ENCODE measurements at places on chromosomes 5 and 9.
A peak's percentile ranks its signal among the peaks of the same experiment; 100 is the strongest.

DNA sequence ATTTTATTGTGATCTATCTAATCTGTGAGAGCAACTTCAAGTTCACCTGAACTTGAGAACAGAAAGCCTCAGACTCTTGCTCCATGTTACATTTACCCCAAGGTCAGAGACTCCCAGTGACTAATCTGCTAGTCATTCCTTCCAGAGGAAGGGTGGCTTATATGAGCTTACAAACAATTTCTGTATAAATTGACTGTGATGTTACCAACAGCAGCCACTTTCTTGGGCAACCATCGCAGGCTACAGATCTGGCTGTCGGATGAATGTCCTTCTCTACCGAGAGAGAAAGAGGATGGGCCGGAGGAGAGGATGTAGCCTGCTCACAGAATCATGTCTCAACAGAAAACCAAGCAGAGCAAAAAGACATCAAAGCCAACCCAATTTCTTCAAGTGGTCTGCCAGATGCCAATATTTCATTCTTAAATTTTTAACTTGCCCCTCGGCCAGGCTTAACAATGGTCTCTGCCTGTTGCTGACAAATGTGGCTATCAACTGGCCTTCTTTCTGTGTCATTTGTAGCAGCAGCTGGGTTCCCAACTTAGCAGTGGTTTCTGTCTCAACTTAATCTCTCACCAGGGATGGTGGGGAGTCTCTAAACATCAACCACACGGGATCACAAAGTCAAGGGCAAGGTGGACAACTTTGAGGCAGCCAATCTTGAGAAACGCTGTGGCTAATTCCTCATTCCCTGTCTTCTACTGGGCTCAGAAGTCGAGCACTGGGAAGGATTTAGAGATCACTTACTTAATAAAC is 81.3 kb downstream of the RAPGEF1 start:
- DNase-seq = no peak

DNA sequence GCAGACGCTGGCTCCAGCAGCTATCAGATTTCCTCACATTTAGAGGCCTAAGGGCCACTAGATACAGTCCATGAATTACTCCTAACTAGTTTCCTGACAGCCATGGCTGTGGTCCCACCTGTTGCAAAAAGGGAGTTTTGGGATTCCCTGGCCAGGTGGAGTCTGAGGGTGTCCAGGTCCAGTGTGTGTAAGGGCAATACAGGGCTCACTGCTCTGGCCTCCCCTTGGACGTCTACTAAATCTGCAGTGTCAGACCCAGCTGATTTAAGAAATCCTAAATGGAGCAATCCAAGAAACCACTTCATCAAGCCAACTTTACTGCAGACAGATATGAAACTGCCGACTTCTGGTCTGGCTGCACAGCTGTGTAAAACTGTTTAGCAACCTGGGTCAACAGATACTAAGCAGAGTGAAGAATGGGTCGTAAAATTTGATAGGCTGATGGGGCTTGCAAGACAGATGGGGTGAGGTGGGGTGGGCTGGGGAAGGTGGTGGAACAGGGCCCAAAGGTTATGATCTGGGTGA is 116.4 kb downstream of the GADD45G start:
- DNase-seq = no peak

- no peak for DNase-seq
Observed at GRCh38 chr5:39618391-39618790, 193.6 kb upstream of the DAB2 start.

DNA sequence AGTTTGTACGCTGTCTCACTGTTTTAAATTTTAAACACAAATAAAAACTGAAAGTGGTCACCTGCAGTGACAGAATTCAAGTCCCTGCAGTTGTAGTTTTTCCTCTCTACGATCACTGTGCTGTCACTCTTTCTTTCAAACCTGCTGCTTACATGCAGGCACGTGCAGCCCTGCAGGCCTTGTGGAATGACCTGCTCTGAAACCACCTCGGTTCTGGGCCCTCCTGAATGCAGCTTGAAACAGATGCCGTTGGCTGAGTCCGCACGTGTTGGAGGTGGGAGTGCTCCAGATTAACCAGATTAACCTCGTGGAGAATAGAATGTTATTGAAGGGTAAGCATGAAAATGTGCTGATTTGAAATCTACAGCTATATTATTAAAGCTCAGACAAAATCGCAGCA is 126.0 kb upstream of the ERCC6L2 start:
- DNase-seq = no peak

DNA sequence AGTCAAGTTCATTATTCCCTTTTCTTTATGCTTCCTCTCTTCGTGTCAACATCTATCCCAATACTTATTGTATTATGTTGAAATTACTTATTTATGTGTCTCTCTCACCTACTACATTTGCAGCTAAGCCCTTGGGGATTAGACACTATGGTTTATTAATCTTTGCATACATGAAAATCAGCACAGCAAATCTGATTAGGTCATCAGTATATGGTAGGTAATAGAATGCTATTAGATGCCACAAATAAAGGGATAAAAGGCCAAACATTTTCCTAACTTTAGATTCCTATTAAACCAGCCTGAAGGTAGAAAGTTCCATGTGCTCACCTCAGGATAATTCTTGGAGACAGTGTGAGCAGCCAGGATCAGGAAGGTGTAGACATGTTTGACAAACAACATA is 490.1 kb upstream of the MPDZ start:
- no peak for DNase-seq

GRCh38 chr5:93993161-93993560 is 251.8 kb upstream of the POU5F2 start:
- DNase-seq = no peak

- no peak for DNase-seq
Observed at GRCh38 chr5:138272681-138273080, 1.7 kb downstream of the GFRA3 start.

- no peak for DNase-seq
Observed at GRCh38 chr9:84897362-84898094, 228.0 kb downstream of the NTRK2 start.

DNA sequence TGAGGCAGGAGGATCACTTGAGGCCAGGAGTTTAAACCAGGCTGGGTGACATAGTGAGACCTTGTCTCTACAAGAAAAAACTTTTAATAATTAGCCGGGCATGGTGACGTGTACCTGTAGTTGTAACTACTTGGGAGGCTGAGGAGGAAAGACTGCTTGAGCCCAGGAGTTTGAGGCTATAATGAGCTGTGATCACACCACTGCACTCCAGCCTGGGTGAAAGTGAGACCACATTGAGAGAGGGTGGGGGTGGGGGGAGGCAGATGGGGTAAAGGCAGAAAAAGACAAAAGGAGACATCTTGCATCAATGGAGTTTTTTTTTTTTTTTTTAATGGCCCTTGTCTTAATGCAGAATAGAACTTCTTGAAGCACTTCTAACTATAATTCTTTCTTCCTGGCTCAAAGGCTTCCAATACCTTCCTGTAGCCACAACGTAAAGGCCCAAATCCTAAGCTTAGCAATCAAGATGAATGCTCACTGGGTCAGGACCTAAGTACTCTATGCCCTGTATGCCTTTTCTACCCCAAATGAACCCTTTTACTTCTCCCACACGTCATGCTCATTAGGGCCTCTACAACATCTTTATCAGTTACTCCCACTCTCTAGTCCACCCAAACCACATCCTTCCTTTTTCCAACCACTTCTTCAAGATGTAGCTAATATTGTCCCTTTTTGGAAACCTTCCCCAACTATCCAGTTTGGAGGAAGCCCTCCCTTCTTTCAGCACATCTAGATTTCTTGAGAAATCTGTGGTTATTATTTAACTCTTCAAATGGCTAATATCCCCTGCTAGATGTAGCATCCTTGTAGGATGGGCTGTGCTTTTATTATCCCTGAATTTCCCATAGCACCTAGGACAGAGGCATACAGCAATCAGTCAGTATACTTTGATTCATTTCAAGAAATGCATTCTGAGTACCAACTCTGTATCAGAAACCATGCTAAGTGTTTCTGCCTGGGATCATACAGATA is 40.8 kb downstream of the CSF2 start:
- no peak for DNase-seq

DNA sequence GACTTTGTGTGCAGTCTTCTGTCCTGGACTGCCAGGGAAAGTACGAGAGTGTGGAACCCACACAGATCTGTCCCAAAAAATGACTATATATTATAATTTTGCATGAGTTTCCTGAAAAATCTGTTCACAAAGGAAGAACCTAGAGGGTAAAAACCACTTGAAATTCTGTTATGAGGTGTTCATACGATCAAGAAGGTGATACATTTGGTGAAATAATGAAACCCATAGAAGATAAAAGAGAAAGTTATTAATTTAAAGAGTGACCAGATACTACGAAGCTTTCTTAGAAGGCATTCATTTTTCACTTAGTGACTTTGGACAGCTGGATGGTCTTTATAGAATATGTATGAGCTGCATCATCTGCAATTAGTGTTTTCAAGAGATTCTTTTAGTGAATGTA is 32.9 kb downstream of the SLC12A2 start:
- DNase-seq = no peak

GRCh38 chr9:106104887-106105286 is 410.5 kb downstream of the TMEM38B start:
- no peak for DNase-seq

- peak; percentile 26 for DNase-seq
Observed at GRCh38 chr5:10975945-10976344, 214.9 kb upstream of the DAP start.

- DNase-seq = no peak
Observed at GRCh38 chr9:36862206-36863145, 171.6 kb downstream of the PAX5 start.

- no peak for DNase-seq
Observed at GRCh38 chr5:14806456-14806855, 65.1 kb downstream of the ANKH start.

- DNase-seq = peak; percentile 75
Observed at GRCh38 chr5:159178978-159179377, 30.4 kb downstream of the RNF145 start.

DNA sequence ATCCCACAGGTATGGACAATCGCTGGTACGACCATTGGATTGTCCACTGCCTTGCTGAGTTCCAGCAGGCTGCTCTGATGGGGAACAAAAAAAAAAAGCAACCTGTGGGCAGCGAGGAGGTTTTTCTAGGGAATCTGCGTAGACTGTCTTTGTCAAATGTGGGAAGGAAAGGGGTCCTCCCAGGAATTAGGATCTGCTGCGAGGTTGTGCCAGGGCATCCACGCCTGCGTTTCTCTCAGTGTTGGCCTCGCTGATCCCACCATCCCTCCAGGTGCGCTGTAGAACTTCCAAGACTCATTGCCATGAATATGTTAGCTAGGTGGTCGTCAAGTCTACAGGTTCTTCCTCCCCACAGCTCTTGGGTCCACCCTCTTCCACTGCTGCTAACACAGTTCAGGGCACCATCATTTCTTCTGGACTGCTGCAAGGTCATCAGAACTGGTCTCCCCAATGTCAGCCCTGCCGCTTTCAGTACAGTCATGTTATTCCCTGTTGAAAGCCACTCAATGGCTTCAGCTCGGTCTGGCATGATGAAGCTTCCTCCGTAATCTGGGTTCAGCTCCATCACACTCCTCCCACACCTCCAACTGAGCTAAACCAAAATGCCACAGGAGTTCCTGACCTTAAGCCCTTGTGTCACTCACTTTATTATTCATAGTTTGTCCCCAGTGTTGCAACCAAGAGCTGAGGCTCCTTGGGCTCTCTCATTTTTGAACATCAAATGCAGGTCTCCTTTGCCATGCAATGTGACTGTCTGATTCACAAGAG is 79.5 kb upstream of the DMRT1 start:
- no peak for DNase-seq

DNA sequence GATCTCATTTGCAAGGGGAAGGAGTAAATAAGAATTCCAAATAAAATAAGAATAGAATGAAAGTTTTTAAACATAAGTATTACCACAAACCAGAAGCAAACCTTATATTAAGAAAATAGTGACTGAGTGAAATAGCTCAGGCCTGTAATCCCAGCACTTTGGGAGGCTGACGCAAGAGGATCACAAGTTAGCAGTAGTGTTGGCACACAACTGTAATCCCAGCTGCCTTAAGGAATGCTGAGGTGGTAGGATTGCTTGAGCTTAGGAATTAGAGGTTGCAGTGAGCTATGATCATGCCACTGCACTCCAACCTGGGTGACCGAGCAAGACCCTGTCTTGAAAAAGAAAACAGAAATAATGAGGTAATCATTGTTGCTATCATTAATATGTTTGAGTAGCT is 47.0 kb downstream of the APC start:
- no peak for DNase-seq

GRCh38 chr5:77280036-77280435 is 69.6 kb downstream of the PDE8B start:
- DNase-seq = no peak

GRCh38 chr9:80028501-80028900 is 456.7 kb downstream of the TLE4 start:
- no peak for DNase-seq

- DNase-seq = no peak
Observed at GRCh38 chr9:129776938-129777768, 24.3 kb upstream of the PTGES start.

DNA sequence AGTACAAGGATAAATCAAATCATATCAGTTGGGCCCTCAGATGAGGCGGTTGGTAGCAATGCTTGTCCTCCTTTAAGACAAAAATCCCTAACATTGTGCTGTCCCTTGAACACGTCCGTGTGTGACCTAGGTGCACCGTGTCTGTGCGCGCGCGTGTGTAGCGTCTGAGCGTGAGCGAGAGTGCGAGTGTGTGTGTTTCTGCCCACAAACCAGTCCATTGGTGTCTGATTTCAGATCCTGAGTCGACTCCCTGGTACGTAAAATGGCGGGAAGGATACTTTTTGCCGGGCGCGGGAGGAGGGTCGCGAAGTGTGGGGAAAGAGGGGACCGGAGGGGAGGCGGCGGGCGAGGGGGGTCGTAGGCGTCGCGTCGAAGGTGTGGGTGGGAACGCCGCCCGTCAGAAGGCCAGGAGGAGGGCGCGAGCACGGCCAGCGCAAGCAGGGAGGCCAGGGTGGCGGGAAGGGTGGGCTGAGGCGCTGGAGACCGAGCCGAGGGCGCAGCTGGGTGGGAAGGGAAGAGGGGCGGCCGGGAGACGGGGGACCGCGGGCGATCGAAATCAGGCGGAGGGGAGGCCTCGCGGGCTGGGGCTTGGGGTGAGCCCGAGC is 8.9 kb downstream of the OTP start:
- DNase-seq = peak; percentile 77

GRCh38 chr5:124043456-124043855 is 531.5 kb downstream of the CSNK1G3 start:
- peak; percentile 13 for DNase-seq

GRCh38 chr9:103942651-103943050 is 151.5 kb upstream of the SMC2 start:
- DNase-seq = no peak

DNA sequence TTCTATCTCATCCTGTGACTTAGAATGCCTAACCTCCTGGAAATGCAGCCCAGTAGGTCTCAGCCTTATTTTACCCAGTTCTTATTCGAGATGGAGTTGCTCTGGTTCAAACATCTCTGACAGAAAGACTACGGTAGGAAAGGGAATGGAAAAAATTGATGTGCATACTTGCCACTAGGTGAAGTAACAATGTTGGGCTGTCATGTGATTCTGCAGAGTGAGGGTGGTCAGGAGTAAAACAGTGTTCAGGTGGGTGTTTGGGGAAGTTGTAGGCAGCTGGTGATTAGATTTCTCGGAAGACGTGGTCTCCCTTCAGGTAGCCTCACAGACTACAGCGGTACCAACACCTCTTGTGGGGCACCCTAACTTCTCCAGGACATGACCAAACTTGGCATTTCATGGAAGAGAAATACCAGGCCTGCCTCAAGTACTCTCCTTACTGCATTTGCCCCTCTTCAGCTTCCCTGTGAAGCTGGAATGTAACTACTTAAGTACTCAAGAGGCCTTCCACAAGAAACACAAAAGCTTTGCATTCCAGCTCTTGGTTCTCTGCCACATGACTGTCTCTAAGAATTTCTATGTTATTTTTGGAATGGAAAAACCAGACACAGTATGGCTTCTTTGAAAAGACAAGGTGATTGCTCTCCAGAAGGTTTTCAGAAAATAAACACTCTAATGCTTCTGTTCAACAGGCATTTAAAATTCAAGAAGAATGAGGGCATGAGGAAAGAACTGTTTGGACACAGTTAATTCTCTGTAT is 17.4 kb upstream of the ENTREP1 start:
- DNase-seq = no peak
